Activated CD4-positive, CD25-positive, alpha-beta regulatory T cell treated with anti-CD3 and anti-CD28 coated beads, Interleukin-2, amount 50 U/mL, for 16 hours (primary cell): ENCODE measurements at places on chromosomes 1 and 21.

DNA sequence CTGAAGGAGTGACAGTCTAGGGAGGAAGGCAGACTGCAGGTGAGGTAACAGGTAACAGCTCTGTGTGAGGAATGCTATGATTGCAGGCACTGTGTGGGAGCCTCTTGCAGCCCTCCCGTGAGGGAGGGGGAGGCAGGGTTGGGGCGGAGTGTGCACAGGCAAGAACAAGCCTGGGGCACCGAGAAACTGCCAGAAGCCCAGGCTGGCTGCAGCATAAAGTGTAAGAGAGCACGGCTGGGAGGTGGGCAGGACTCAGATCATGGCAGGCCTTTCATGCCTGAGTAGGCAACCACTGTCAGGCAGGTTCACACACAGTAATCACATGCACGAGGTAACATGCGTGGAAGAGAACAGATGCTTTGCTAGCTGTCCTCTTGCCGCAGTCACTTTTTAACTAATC lies 11.3 kb upstream of the RHEX start:
- no peak for DNase-seq

- no peak for DNase-seq
Measured at GRCh38 chr1:205239078-205239477, 11.3 kb downstream of the TMCC2 start.

GRCh38 chr21:44024887-44025353 lies 12.8 kb downstream of the TRAPPC10 start:
- DNase-seq = no peak

DNA sequence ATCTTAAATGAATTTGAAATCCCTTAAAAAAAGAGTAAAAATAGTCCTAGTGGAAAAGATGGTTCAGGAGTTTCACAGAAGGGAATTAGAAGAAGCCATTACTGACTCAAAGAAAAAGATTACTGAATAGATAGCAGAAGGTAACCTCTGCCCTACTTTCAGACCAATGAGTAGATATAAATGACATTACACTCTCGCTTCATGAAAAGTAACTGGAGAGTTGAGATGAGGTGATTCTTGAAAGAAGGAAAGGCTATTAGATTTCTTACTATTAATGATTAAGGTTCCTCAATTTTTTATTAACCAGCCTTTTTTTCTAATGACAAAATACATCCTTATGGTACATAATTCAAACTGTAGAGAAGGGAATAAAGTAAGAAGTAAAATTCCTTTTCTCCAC lies 28.3 kb downstream of the CCN1 start:
- no peak for DNase-seq

GRCh38 chr1:147912553-147912952 lies 10.0 kb downstream of the GJA8 start:
- no peak for DNase-seq
